ENCODE measurements at places on chromosomes 3 and 15.

DNA sequence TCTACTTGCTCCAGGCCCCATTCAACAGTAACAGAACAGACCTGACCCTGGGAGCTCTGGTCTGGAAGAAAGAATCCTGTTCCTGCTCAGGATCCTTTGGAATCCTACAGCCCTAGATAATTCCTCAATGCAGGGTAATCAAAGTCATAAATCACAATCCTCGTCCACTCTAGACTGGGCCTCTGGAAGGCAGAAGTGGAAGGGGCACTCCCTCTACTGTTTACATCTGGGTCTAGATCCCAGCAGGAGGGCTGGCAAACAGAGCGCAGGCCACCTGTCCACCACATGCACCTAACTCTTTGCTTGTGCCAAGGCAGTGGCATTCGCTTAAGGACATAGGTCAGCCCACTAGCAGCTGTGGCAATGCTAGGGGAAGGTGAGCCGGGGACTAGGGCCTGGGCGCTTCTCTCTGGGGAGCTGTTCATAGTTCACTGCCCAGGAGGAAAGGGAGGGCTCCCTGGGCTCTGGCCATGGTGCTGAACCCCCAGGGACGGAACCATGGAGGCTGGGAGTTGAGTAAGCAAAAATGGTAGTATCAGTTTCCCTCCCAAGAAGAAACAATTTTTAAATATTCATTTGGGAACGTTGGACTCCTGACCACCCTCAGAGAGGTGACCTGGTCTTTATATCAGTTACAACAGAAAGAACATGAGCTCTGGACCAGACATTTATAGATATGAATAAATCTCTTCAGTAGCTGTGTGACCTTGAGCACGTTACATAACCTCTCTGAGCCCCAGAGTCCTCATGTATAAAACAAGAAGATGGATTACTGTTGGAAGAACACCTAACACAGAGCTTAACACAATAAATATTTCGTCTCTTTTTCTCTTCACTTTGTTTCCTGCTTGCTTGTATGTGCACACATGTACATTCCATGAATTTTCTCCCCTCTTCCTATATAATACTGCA lies 90.2 kb downstream of the NTRK3 start:
- no peak for DNase-seq

- no peak for DNase-seq
Observed at GRCh38 chr3:175070946-175071345, 211.8 kb downstream of the NAALADL2 start.

DNA sequence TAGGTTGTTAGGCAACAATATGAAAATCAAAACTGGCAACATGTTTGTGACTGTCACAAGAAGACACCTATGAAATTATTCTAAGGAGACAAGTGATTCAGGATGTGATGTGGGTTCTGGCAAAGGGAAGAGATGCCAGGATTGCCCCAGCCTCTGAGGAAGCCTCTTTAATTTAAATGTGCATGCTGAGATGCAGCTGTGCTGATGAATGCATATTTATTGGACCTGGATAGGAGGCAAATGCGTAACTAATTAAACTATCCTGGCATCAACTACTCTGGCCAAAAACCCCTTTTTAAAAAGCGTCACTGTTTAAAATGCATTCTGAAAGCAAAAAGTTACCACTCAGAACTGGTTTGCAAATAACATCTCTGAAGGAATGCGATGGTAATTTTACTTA lies 176.5 kb upstream of the DPH6 start:
- no peak for DNase-seq

DNA sequence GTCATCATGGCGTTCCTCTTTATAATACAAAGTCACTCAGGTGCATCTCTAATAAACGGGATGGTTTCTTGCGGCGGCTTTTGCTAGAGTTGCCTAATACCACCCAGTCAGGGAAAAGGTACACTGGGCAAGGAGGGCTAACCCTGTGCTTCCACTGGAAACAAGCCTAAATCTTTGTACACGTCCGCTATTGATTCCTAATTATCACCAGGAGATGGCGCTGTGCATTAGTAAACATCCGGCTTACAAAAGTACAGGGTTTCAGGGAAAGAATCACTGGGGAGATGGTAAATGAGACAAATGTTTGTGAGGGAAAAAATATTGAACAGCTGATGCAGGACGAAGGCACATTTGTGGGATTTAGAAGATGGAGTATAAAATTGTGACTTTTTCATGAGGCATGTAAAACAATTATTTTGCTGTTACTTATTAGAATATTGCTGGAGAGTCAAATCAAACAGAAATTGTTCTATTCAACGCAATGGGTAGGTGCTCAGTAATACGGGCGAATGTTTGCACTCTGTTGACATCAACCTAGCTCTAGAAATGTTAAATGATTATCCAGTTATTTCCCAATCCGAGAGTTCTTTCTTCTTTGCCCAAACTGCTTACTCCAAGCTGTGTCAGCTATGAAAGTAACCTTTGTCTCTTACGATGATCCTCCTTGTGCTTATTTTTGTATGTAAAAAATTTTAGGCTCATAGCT lies 50.6 kb downstream of the GMNC start:
- DNase-seq, result no peak

GRCh38 chr3:107235193-107235927 lies 141.9 kb upstream of the CCDC54 start:
- DNase-seq, result no peak

DNA sequence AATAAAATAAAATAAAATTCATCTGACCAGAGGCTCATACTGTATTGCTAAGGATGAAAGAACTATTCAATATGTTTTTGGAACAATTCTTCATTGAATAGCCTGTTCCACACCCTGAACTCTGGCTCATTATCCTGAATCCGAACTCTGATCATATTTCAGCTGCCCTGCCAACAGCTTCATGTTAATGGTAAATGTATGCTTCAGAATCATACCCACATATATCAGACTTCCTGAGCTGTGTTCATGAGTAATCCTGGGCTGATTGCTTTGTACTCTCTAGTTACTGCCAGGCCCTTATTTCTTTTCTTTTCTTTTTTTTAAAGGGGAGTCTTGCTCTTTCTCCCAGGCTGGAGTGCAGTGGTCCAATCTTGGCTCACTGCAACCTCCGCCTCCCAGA lies 11.8 kb downstream of the INO80 start:
- DNase-seq, result no peak

GRCh38 chr15:69576948-69577351 lies 124.3 kb downstream of the RPLP1 start:
- no peak for DNase-seq

DNA sequence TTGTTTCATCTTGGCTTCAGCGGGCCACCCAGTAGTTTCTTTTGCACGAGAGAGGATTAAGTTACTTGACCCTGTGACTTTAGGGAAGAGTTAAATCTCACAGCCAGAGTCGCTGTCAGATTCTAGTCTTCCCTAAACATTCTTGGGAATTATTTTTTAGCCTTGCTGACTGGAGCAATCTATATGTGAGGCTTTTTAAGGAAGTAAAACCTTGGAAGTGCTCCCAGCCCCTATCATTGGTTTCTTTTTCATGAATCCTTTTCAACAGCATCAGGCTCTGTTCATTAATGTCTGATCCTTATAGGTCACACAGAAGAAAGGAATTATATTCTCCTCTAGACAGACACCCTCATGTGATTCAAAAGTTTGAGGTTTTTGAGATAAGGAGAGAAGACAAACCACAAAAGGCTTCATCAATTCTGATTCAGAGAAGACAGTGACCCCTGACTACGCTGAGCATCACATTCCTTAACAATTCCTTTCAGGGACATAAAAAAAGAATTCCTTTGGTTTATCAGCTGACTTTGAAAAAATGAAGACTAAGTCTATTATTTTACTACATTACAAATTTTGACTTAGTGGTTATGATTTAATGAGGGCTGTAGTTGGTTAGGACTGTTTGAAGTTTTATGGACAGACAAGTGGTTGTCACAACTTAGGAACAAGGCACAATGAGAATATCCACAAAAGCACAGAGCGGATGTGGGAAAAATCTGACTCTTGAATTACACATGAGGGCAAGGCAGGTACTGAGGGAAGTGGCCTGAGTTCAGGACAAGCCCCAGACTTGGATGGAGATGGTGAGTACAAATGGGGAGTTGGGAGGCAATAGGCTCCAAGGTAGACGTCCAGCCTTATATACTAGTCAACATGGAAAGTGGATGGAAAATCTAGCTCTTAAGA lies 171.1 kb upstream of the STT3B start:
- DNase-seq, result no peak

DNA sequence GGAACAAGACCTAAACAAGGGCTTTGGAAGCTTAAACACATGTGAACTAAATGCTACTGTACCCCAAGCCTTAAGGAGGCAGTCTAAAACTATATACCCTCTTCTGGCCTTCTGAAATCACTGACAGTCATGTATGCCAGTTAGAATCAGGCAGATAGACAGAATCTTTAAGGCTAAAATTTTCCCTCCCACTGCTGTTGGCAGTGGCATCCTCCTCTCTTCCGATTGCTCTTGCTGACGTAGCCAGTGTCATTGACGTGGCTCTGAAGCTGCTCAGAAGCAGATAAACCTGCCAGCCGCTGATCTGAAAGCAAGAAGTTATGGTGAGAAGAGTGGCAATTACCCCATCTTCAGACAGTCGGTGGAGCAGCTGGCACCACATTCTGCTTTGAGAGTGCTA lies 3.3 kb downstream of the RYR3 start:
- DNase-seq, result no peak

DNA sequence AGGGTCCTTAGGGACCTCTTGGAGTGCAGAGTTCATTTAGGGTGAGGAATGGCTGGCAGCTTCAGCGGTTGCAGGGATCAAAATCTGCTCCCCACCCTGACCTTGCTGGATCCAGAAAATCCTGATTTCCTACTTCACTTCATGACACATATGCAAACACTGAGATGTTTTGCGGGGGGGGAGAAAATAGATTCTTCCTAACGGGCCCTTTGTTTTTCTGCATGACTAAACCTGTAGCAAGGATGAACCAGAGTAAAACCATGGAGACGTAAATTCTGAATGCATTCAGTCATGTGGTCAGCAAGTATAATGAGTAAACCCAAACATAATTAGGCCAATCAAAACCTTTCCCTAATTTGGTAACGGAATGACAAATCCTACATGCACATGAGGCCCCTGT lies 20.0 kb upstream of the RBP1 start:
- DNase-seq, result no peak

- DNase-seq, result no peak
Observed at GRCh38 chr3:7847021-7847420, 654.6 kb upstream of the LMCD1 start.

DNA sequence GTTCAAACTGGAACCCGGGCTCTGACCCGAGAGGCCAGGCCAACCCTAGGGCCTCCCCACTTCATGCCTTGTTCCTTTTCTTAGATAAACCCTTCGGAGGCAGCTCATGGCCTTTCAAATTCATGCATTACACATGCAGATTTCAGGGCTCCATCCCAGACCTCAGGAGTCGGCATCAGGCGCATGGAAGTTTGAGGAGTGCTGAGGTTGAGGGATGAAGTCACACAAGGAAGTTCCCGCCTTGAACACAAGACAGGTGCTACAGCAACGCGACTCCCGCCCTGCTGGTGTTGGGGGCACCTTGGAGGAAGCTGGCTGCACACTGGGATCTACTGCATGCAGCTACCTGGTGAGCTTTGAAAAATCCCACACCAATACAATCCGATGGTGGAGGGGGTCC lies 245.2 kb upstream of the LYSMD4 start:
- no peak for DNase-seq

DNA sequence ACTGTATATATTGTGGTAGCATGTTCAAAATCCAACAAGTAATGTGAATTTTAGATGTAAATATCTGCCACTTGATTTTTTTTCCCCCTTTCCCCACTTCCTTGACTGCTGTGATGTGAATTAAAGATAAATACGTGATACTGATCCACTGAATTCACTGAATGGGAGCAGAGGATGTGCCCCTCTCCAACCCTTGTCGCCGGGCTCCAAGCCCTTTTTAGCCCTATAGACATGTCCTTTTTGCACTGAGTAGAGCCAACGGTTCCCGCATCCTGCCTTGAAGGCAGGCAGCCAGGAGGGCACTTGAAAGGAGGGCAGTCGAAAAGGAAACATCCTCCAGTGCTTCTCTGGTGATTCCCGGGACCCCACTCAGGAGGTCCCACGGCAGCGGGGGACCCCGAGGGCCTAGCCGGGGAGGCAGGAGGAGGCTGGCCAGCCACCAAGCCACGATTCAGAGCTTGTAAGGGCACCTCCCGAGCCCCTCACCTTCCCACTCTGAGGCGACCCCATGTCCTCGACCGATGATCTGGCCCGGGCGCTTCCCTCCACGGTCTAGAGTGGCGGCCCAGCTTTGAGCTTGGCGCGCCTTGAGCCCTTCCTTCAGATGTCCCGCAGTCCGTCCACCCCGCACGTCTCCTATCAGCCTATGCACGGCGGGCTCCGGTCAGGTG lies 901 bp upstream of the MANF start:
- DNase-seq, result no peak
